CD4-positive, alpha-beta T cell treated with Interleukin-15 for 4 hours (primary cell): ENCODE measurements at places on chromosomes 16 and 17.

- DNase-seq, result no peak
Observed at GRCh38 chr16:57961538-57961937, 9.4 kb downstream of the CNGB1 start.

DNA sequence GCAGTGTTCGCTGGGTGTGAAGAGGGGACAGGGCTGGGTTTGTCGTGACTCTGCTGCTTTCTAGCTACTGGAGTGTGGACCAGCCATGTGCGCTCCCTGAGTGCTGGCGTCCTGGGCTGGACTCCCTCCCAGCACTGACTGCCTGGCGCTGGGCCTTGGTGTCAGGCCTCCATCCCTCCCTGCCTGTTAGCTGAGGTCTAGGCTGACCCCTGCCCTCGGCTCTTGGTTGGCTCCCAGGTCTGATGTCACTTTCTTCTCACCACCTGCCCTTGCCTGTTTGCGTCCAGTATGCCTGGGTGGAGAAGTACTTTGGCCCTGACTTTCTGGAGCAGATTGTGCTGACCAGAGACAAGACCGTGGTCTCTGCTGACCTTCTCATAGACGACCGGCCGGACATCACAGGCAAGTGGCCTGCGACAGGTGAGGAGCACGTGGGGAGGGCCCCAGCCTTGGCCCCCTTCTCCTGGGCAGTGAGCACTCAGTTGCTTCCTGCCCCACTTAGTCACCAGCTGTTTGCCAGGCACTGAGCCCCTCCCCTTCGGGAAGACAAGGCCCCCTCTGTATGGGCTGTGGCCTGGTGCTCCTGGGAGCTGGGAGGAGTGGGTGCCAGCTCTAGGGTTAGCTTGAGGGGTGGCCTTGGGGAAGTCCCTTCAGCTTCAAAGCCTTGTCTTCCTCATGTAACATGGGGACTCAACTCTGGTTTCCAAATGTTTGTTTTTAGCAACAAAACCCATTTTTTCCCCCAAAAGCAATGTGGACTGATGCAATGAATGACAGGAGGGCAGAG lies 41.5 kb downstream of the NT5M start:
- DNase-seq, result no peak

DNA sequence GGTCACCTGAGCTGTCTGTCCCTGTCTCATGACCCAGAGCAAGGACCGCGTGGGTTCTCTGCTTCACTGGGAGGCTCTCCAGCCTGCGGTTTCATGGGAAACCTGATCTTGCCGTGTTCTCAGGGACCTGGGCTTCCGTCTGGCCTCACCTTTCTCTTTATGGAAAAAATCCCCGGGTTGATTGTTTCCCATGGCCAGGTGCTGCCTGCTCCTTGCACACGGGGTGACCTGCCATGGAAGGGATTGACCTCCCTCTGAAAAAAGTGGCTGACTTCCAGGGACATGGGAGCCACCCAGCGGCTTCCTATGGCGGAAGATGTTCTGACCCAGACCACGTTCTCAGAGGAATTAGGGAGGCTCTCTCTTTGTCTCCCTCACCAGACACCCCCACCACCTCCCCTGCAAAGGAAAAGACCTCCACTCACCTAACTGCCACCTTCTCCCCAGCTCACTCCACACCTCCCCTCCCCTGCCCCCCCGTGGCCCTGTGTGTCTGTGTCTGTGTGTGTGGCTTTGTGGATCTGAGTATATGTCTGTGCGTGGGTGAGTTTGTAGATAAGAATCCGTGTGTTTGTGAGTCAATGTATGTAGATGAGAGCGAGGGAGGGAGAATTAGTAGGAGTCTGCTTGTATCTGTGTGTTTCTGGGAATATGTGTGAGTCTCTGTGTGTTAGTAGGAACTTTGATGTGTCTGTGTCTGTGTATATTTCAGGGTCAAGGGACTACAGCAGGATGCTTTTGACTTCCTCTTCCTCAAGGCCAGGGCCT lies 154.6 kb downstream of the NTN1 start:
- no peak for DNase-seq

DNA sequence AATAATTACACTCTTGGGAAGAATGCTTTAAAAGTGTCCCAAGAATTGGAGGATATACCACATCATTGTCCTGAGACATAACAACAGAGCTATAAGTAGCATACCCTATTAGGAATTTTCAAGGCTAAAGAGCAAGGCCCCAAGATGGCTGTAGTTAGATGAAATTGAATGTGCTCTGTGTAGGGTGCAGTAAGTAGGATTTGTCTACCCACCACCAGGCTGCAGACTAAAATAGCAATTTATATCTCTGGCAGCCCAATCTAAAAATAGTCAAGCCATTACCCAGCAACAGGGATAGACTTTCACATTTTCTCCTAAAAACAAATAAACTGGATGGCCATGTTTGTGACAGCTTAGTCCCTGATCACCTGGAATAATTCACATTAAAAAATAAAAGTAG lies 5.6 kb downstream of the MMD start:
- no peak for DNase-seq

- DNase-seq, result peak; percentile 5
Observed at GRCh38 chr17:40417258-40417608, 463 bp downstream of the TOP2A start.

DNA sequence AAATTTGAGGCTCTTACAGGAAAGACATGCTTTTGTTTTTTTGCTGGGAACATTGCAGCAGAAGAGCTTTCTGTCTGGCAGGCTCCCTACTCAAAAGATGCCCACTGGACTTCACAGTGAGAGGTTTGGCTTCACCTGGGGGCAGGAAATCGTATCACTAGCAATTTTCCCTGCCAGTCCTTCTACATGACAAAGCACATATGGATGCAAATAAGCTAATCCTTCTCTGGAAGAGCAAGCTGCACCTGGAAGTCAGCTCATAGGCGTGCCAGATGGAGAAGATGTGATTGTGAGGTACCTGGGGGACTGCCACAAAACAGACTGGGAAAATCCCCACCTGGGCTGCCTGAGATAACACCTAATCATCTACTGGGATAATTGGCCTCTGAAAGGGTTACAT lies 195.0 kb upstream of the CPHXL start:
- DNase-seq, result no peak

- DNase-seq, result no peak
Observed at GRCh38 chr17:77476931-77477805, 336.4 kb downstream of the SEC14L1 start.
